Tibial nerve (tissue), 4 donors: ENCODE measurements at places on chromosomes 2 and 18.

GRCh38 chr2:102005449-102005848 lies 13.7 kb downstream of the IL1R2 start:
- no peak for DNase-seq

DNA sequence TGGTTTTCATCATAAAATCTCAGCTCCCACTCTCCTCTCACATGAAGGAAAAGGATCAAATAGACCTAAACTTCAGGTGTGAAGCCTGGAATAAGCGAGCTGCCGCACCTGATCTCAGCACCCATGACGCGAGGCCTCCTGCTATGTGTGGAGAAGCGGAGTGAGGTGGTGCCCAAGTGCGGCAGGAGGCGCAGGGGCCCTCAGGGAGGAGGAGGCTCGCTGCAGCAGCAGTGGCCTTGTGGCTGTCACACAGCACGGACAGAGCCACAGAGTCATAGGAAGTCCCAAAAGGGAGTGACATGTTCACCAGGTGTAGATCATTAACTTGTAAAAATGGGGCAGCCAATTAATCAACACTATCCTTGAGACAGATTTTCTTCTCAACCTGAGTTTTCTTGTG lies 9.1 kb downstream of the SCLY start:
- DNase-seq: no peak

DNA sequence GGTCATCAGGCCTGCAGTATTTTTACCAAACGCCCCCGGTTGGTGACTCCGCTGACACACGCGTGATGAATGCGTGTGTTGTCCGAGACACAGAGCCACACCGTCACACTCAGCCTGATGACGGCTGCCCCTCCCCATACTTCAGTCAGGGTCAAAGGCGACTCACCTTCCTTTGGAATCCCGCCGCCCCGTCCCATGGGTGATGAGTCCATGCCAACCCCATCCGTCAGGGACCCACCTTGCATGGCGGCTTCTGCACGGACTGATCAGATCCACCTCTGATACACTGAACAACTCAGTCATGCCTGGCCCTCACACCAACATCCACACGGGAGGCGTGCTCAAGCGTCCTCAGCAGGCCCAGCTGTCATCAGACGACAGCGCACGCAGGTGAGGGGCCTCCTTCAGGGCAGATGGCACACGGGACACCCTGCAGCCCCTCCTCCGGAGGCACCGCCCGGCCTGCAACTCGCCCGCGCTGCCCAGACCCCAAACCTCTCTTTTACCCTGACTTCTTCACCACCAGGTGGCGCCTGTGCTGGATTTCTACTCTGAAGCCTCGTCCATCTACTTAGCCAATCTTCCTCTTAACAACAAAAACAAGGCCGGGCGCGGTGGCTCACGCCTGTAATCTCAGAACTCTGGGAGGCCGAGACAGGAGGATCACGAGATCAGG lies 89.2 kb downstream of the ZNF516 start:
- peak; percentile 81 for DNase-seq

GRCh38 chr2:189208254-189208653 lies 28.7 kb upstream of the COL5A2 start:
- no peak for DNase-seq

- no peak for DNase-seq
Observed at GRCh38 chr2:9232886-9233285, 26.3 kb downstream of the ASAP2 start.

- no peak for DNase-seq
Observed at GRCh38 chr2:226679389-226680065, 120.1 kb downstream of the IRS1 start.
